Activated naive CD8-positive, alpha-beta T cell treated with anti-CD3 and anti-CD28 coated beads, Interleukin-2, amount 50 U/mL, for 24 hours (primary cell): ENCODE measurements at places on chromosomes 12 and 14.

DNA sequence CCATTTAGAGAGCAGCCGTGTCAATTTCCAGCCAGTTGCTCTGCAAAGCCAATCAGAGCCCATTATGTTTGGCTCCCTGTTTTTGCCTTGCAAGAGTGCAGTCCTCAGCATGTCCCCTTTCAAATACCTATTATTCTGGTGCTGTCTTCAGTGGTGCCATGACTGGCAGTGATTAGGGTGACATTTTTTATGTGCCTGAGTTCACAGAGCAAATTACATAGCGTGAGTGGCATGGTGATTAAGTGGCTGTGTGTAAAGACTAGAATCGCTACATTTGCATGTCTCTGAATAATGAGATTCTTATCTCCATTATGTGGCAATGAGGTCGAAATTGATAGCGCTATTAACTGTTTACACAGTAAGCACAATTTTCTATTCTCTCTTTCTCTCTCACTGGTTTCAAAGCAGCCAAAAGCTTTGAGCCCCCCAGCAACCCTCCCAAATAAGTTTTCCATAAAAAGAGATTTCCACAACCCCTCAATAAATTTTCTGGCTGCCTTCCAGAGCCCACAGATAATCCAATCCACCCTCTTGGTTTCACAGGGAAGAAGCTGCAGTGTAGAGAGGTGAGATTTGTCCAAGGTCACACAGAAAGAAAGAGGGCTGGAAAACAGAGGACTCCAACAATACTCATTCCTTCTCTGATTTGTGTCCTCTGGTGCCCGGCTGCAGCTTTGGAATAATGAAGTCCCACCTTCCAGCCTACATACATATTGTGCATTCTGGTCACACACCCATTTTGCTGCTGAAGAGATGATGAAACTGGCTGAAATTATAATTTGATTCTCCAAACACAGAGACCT, 58.8 kb upstream of the NUDT4 start:
- DNase-seq: no peak

- no peak for DNase-seq
These were observed 402.2 kb upstream of the USP15 start for GRCh38 chr12:61857968-61858367.

GRCh38 chr14:100789460-100790417, 36.2 kb upstream of the MEG3 start:
- no peak for DNase-seq

- no peak for DNase-seq
These were observed 36.8 kb downstream of the PRORP start for GRCh38 chr14:35158951-35159653.

- DNase-seq: no peak
These were observed 789.4 kb upstream of the TBX3 start for GRCh38 chr12:115473257-115473956.

GRCh38 chr12:88866881-88867280, 286.6 kb upstream of the KITLG start:
- no peak for DNase-seq

- DNase-seq: no peak
These were observed 17.4 kb downstream of the GPRC5D start for GRCh38 chr12:12934556-12934955.

DNA sequence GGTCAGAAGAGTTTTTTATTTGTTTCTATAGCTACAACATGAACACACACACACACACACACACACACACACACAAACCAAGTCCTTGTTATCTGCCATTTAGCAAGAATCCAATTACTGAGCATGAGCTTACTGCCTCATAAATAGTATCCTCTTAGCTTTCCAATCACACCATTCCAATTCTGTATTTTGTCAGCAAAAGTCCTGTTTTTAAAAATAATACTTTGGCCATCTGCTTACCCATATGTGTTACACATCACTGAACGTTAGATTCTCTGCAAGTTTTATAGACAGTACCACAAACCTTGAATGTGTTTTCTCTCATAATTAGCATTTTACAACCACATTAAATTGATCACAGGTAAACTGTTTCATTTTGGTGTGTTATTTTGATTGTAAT, 1905.4 kb upstream of the FLRT2 start:
- no peak for DNase-seq

- DNase-seq: no peak
These were observed 53.8 kb upstream of the CLEC14A start for GRCh38 chr14:38309522-38310277.

DNA sequence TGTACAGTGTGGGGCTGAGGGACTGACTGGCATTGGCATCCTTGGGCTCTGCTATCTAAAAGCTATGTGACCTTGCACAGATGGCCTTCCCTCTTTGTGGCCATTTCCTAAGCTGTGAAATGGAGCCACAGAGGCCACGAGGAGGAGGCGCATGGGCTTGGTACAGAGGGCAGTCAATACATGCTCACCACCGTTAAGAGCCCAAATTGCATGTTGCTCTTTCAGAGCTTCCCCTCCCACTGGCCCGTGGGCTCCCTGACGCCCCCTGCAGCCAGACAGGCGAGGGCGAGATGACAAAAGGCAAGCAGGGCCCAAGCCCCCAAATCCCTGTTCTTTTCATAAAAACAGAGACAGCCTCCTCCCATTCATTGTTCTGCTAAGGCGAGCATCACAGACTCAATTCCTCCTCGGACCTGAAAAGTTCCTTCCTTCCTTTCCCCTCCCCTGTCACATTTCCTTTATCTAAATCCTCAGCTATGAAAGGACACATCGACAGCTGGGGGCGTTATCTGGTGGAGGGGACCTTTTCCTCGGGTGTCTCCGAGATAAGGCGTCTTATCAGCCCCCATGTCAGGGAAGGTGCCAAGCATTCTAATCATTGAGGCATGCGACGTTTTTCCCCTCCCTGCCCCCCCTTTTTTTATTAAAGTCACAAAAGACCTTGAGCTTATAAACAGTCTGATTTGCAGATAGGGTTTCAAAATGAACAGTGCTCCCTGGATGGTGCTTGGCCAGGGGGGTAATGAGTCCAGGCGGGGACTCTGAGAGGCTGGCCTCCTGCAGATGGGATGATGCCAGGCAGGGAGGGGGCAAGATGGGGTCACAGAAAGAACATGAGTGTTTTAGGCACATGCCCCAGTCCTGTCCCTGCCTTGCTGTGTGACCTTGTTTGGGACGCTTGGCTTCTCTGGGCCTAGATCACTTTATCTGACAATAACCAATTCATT, 26.4 kb downstream of the FAM222A start:
- no peak for DNase-seq

- no peak for DNase-seq
These were observed 389.3 kb downstream of the BMP4 start for GRCh38 chr14:53567236-53567780.

GRCh38 chr14:34099635-34100034, 148.8 kb upstream of the EGLN3 start:
- DNase-seq: no peak

DNA sequence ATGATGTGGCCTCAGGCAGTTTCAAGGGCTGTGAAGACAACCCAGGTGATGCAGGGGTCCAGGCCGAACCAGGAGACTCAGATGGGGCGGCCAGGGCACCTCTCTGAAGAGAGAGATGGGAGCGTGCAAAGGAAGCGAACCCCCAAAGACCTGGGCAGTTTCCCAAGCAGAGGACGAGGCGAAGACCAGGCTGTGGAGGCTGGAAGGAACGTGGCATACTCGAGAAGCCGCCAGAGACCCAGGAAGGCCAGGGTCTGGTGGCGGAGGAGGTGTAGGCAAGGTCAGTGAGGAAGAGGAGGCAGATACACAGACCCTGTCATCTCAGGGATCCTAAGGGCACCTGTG, 24.7 kb downstream of the LTBP2 start:
- DNase-seq: no peak
